ENCODE measurements at places on chromosomes 16 and 17.
A peak's percentile ranks its signal among the peaks of the same experiment; 100 is the strongest.

DNA sequence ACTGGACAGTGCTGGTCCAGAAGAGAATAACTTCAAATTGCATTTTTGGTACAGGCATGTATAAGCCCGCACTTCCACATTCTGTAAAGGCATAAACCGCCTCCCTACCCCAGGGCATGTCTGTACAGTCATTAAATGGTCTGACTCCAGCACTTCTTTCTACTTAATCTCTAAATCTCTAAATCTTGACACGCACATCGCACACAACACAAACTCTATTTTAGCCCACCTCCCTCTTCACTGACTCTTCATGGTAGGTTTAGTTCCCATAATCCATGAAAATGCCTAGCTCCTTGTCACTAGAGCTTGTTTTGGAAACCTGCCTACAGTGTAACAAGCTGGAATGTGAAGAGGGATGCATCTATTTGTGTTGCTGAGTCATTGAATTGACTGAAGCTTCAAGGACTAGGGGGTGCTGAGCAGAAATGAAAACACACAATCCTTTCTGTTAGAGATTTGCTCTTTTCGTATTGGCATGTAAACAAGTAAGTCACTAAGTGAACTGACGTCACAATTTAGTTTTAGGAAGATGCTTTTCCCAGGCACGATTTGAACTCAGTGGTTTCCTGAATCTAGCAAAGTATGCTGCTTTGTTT is 1.6 kb upstream of the DUSP14 start:
- no peak for DNase-seq

- no peak for DNase-seq
Observed at GRCh38 chr17:50596191-50597037, 35.9 kb downstream of the CACNA1G start.

- no peak for DNase-seq
Observed at GRCh38 chr17:69061721-69062556, 1.2 kb upstream of the ABCA9 start.

DNA sequence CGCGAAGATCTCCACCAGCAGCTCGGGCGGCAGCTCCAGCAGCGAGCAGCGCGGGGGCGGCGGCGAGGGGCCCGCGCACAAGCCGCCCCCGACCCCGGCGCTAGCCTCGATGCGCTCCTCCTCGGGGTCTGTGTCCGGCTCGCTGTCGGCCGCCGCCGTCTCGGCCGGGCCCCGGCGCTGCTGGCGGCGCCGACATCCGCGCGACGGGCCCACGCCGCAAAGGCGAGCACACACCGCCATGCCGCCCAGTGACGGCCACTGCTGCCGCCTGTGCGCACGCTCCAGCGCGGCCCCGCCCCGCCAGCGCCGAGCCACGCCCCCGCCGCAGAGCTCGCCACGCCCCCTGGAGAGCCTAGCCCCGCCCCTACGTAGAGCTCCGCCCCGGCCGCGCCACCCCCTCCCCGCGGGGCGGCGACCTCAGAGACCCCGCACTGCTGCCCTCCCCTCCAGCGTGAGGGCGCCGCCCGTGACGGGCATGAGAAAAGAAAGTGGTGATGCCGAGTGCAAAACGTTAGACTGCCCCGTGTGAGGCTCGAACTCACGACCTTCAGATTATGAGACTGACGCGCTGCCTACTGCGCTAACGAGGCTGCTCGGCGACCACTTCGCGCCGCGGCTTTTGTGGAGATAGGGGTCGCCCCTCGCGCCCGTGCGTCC is at the start of gene FBXO31:
FBXO31 (minus strand) TSS at position 272 of the 657 bp plus-strand sequence; CDS start at position 240, 32 bp downstream.
- peak; percentile 87 for DNase-seq

DNA sequence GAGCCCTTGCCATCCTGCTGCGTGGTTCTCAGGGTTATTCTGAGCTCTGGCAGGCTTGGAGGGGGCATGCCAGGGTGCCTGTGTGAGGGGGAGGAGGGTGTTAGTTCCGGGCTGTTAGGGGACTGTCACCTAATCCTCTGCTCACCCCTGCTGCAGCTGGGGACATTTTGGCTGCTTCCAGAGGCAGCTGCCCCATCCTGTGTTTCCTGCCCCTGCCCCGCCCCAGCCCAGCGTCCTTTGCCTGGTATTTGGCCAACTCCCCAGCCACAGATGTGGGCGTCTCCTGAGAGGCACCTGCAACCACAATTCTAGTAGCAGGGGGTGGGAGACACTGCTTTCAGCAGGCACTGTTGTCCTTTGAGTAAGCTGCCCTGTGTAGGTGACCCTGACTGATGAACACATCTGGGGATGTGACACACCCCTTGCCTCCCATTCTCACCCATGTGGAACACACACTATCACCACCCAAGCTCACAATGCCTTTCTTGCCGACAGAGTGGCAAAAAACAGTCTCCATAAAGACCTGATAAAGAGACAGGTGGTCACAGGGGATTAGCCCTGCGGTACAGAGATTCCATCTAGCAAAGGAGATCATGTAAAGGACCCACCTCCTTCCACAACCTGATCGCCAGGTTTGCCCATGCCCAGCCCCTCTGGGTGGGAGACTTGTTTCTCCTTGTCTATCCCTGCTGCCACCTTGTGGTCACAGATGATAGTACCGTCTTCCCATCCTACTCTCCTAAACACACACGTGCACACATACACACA is at the start of gene CHRNE:
CHRNE (minus strand) TSS at position 48 of the 768 bp plus-strand sequence; CDS start at position 13, 35 bp downstream.
- DNase-seq = peak; percentile 17

GRCh38 chr17:57676543-57676942 is 68.6 kb downstream of the CCDC182 start:
- DNase-seq = no peak

DNA sequence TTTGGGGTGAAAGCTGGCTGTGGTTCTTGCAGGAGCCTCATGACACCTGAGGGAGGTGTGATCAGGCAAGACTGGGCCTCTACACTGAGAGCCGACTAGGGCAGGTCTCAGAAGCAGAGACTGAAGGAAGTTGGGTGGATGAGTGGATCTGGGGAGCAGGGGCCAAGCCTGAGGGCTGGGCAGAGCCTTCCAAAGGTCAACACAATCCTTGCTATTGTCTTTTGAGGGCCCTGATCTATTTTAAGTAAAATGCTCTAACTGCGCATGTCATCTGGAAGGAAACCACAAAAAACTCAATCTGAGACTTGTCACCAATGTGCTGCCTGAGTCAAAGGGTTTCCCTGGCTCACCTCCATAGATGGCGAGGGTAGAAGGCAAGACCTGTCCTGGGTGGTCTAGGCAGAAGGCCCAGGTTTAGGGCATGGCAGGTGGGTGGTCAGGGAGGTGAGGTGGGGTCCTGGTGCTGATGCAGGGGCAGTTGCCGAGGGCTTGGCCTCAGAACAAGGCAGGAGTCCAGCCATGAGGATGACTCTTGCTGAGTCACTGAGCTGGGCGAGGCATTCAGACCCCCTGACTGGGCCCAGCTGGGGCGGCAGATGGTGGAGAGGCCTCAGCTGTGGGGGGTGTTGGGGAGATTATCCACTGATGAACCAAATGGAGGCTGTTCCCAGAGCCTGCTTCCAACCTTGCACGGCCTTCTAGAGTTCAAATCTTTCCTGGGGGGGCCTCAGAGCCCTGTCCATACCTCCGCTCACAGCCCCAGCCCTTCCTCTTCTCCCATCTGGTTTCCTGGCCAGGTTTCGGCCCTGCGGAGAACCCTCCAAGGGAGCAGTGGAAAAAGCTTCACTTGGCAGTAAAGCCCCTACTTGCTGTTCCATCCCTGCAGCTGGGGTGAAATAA is 5.1 kb downstream of the MVP start:
- DNase-seq = peak; percentile 52

All from occipital lobe (tissue), 3 donors.